Muscle of back (tissue), 13 donors: ENCODE measurements at places on chromosomes 7 and 10. TPM values are rescaled to one million over a fixed set of nuclear protein-coding genes. Genes with fewer than 3 reads are reported as not detected.

Gene GIMAP6
- 11.9 TPM for polyA plus RNA-seq

Gene SUN3
- polyA plus RNA-seq: not detected

Gene GOLGA7B
- 0.08 TPM for polyA plus RNA-seq

Gene CC2D2B
- 1.00 TPM for polyA plus RNA-seq

Gene FOXI2
- polyA plus RNA-seq: 0.31 TPM

Gene STEAP1B
- polyA plus RNA-seq: 4.4 TPM

Gene TDRD1
- 0.23 TPM for polyA plus RNA-seq

Gene CAV1
- 209 TPM for polyA plus RNA-seq

Gene CUZD1
- 1.1 TPM for polyA plus RNA-seq

Gene NPSR1
- polyA plus RNA-seq: not detected

Gene OPN4
- 1.4 TPM for polyA plus RNA-seq

Gene PDIA4
- 64.2 TPM for polyA plus RNA-seq

Gene TMEM184A
- polyA plus RNA-seq: 1.1 TPM

Gene MKX
- polyA plus RNA-seq: 9.7 TPM

Gene ENTPD1
- polyA plus RNA-seq: 13.0 TPM

Gene CCL24
- polyA plus RNA-seq: not detected

Gene ST8SIA6
- polyA plus RNA-seq: 2.7 TPM

Gene SPDYE6
- 1.8 TPM for polyA plus RNA-seq
